ENCODE measurements at places on chromosomes 16 and 17. TPM values are rescaled to one million over a fixed set of nuclear protein-coding genes. Genes with fewer than 3 reads are reported as not detected.

DNA sequence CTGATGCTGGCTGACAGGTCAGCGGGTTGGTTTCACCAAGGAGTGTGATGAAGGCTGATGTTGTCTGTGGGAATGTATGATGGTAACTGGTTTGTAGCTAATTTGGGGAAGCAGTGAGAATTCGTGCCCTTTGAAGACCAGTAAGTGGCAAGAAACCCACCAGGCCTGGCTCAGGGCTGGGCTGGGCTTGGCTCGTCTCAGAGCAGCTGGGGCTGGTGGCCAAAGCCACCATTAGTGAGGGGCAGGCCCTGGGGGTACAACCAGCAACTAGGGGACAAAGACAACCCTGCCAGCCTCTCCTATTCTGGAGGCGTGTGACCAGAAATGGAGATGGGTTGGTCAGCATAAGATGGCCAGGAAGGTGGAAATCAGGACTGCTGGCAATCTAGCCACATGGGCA is 13.0 kb upstream of the STH start:
- DNase-seq, result no peak

GRCh38 chr17:43572368-43572980 is 26.3 kb upstream of the ETV4 start:
- no peak for DNase-seq

Gene FBXW10
- not detected for total RNA-seq

Gene MSRB1
- total RNA-seq, result 20.7 TPM

DNA sequence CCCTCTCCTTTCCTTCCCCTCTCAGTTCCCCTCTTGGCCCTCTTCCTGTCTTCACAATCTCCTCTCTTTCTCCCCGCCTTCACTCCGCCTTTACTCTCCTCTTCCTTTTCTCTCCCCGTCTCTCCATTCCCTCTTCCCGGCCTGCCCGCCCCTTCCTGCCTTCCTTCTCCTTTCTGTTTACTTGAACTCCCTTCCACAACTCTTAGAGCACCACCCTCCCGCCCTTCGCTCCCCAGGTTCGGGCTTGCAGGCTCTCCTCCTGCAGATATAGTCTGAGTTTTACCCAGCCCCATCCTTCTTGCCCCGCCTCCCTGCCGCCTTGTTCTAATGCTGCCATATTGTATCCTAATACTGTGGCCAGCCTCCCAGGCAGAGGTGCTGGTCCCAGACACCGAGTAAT is 201.5 kb upstream of the N4BP1 start:
- DNase-seq, result no peak

Gene FLYWCH2
- 18.3 TPM for total RNA-seq

DNA sequence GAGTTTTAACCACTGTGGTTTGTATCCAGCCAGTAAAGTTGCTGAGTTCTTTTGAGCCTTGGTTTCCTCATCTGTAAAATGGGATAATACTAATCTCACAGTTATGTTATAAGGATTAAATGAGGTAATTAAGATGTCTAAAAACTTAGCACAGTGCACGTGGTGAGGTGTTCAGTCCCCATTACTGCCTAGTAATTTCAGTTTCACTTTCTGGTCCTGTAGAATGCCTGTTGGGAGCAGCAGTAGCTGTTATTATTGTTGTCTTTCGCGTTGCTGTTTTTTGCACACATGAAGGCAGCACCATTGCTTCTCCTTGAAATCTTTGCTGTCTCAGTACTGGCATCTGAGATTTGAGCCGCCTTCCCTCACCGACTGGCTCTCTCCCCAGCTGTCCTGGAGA is 182.4 kb downstream of the DNAH9 start:
- no peak for DNase-seq

Gene MFAP4
- not detected for total RNA-seq

DNA sequence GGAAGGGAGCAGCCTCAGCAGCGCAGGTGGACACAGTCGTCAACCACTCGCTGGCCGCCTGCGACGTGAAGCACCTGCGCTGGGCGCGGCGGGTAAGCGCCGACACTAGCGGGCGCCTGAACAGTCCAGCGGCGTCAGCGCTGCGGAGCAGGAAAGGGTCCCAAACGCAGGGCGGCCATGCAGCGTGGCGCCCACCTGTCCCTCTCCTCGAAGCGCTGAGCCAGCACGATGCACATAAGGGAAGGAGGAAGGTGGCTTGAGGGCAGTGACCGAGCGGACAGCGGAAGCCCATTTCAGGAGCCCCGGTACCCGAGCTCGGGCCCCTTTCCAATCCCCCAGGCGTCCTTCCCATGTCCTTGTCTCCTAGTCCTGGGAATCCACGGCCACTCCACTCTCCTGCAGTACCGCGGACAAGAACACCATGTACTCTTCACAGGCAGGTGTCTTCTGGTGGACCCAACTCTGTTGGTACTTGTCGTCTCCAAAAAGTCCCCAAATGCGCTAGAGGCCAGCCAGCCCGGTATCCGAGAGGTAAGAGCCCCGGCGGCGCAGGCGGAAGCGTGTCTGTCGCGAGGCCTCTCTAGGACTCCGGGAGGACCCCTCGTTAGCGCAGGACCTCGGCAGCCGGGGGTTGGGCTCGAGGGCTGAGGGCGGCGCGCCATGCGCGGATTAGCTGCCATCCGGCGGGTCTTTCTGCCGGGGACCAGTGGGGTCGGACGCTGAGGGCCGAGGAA is 14.4 kb downstream of the ZNF232 start:
- no peak for DNase-seq

DNA sequence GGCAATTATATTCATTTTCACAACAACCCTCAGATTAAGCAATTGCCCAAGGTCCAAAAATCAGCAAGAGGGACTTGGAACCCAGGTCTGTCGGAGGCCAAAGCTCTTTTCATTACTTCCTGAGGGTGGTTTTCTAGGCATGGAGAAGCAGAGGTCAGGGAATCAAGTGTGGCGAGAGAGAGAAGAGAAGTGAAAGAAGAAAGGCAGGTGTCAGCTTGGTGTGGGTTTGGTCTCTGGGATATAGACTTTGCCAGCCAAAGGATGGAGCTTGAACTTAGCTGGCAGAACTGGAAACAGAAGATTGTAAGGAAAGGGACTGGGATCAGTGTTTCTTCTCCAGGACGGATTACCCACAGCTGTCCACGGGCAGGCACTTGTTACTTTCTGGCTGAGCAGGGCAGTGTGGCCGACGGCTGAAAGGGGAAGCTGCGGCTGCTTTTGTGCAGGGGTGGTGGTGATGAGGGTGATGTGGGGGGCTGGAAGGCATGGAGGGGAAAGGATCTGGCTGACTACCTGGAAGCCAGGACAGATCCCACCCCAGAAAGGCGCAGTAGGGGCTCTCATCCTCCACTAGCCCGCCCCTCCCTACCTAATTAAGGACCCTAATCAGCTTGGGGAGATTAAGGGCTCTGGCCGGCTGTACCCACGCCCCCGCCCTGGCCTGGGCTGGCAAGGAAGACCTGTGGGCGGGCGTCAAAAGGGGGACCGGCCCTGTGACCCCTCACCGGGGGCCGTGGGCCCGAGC is at the start of gene GUCY2D:
Gene GUCY2D (plus strand): TSS at position 640 of the 745 bp plus-strand sequence. CDS start 433 bp downstream, outside the sequence.
- no peak for DNase-seq

DNA sequence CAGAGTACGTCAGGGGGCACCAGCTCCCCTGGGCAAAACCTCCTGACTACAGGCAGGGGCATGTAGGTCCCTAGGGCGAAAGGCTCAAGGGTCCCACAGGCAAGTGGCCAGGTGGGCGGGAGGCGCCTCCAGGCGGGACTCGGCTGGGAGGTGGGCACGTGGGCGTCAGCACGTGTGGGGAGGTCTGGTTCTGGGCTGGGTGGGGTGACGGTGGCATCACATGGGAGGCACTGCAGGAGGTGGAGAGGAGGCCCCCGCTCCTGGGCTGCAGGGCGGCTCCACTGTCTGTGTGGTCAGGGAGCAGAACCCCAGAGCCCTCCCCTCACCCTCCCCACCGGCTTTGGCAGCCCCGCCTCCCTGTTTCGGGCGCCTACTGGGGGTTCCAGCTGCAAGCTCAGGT is 52.7 kb downstream of the ACTG1 start:
- DNase-seq, result no peak

DNA sequence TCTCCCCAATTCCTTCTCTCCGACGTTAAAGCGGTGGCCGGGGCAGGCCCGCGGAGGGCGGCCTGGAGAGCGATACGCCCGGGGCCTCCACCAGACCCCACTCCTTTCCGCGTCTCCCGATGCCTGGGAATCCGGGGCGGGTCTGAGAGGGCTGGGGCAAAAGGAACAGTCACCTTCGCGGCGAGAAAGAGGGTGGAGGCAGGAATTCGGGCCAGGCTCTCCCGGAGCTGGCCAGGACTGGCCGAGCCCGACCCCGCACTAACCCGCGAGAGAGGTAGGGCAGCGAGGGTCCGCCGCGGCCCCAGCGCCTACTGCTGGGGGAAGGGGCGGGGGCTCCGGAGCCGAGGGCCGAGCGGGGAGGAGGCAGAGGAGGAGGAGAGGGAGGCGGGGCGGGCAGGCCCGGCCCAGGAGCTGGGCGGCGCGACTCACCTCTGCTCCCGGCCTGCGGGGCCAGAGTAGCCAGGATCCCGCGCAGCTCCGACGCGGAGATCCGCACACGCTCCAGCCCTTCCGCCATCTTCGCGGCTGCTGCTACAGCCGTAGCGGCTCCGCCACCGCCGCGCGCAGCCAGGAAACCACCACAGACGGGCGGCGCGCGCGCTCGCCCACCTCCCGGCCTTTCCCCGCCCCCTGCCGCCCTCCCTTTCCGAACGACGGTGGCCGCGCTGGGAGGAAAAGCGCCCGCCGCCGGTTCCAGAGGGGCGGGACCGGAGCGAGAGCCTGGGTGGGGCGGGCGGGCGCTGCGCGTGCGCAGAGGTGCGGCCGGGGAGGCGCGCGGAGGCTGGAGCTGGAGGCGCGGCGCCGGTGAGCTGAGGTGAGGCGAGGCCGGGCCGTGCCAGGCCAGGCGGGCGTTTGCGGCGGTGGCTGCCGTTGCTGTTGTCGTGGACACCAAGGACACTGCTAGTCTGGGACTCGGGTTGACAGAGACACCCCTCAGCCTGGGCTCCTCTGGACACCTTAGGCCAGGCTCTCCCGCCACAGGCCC is at the start of the genes SMG6 and SRR:
Gene SMG6 (minus strand): TSS at position 582 of the 985 bp plus-strand sequence. CDS start 65 bp downstream, at position 517.
Gene SRR (plus strand): TSS at position 747 of the 985 bp plus-strand sequence. CDS start 11,611 bp downstream, outside the sequence.
- peak; percentile 88 for DNase-seq

- no peak for DNase-seq
Measured at GRCh38 chr17:77602883-77603640, 355.4 kb upstream of the TNRC6C start.

Gene PPP1R27
- not detected for total RNA-seq

DNA sequence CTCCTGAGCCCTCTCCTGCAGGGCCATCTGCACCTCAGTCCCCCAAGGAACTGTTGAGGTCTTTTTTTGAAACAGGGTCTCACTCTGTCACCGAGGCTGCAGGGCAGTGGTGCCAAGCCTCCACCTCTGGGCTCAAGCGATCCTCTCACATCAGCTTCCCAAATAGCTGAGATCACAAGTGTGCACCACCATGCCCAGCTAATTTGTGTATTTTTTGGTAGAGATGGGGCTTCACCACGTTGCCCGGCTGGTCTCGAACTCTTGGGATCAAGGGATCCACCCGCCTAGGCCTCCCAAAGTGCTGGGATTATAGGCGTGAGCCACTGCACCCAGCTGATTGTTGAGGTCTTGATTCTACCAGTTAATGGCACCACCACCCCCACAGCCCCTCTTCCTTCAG is 27.9 kb upstream of the ENDOV start:
- DNase-seq, result no peak

Gene SLC5A11
- total RNA-seq, result not detected

Gene KRTAP4-4
- total RNA-seq, result not detected

- DNase-seq, result no peak
Measured at GRCh38 chr16:86077243-86077940, 178.4 kb downstream of the IRF8 start.

GRCh38 chr17:40518401-40519088 is 17.1 kb upstream of the TNS4 start:
- DNase-seq, result no peak

Gene SCNN1G
- total RNA-seq, result not detected

Gene DHX58
- 6.4 TPM for total RNA-seq

DNA sequence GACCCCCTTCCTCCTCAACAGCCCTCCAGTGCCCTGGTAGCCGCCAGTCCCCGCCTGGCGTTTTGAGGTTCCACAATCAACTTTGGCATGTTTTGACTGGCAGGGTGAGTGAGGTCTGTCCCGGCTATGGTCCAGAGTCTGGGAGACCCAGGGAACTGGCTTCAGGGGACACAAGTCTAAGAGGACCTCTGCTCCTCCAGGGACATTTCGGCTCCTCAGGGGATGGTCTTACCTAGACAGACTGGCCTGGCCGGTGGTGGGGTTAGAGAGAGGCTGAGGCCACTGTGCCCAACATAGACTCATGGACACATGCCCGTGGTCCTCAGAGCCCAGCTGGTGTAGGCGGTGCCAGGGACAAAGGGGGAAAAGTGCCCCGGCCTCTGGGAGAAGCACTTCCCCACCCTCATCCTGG is 2.2 kb downstream of the TMC8 start:
- DNase-seq, result no peak

DNA sequence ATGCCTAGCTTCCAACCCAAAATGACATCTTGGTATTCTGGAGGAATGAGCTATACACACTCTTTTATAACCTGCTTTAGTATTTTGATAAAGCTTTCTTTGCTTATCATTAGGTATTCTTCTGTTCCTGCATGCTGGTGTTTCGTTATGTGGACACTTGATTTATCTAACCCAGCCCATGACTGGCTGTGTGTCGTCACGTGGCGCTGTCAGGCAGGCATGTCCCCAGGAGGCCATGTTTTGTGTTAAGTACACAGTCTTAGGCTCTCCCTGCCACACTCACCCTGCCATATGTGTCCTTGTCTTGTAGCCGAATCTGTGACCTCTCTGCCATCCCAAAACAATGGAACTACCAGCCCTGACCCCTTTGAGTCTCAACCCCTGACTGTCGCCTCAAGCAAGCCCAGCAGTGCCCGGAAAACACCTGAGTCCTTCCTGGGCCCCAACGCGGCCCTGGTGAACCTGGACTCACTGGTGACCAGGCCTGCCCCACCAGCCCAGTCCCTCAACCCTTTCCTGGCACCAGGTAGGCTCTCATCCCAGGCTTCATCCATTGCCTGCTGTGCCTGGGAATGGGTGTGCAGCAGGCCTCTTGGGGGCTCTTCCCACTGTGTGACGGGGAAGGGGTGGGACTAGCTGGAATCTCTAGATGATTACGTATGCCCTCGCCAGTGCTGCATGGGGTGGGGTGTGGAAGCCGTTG is 30.8 kb downstream of the B9D1 start:
- no peak for DNase-seq

Gene PDK2
- total RNA-seq, result 17.4 TPM

- no peak for DNase-seq
Measured at GRCh38 chr17:19397556-19398041, 10.6 kb upstream of the MFAP4 start.
